CD4-positive, alpha-beta T cell treated with Interleukin-4 for 1 hour (primary cell): ENCODE measurements at places on chromosomes 3 and 15.

GRCh38 chr15:101179341-101180153, 72.3 kb downstream of the CHSY1 start:
- no peak for DNase-seq

GRCh38 chr15:76976572-76977270, 18.2 kb upstream of the PSTPIP1 start:
- no peak for DNase-seq

GRCh38 chr15:44137750-44138149, 57.3 kb downstream of the FRMD5 start:
- DNase-seq: no peak

- DNase-seq: peak; percentile 38
Observed at GRCh38 chr3:141454906-141455602, 31.8 kb upstream of the RASA2 start.

GRCh38 chr3:106183762-106184391, 315.1 kb upstream of the CBLB start:
- no peak for DNase-seq
